ENCODE measurements at places on chromosomes 4 and X.

- DNase-seq = no peak
Observed at GRCh38 chr4:86506591-86506990, 87.5 kb upstream of the PTPN13 start.

GRCh38 chr4:147194604-147195003 lies 248.9 kb upstream of the TTC29 start:
- DNase-seq = no peak

- DNase-seq = no peak
Observed at GRCh38 chr4:71863457-71863856, 79.6 kb upstream of the GC start.

DNA sequence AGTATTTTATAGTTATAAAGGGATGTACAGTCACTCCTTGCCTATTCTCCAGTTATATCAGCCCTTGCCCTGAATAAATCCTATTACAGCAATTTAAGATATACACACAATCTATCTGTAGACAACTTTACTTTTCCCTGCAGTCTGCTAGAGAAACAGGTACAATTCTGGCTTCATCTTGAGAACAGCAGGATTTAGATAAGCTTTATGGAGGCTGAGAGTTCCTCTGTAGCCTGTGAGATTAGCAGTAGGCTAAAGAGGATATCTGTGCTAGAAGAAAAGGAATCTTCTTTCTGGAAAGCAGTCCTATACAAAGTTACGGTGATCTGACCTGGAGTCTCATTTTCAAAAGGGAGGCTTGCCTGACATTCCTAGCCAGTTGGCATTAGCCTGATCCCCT lies 290.3 kb downstream of the GALNTL6 start:
- DNase-seq = no peak

DNA sequence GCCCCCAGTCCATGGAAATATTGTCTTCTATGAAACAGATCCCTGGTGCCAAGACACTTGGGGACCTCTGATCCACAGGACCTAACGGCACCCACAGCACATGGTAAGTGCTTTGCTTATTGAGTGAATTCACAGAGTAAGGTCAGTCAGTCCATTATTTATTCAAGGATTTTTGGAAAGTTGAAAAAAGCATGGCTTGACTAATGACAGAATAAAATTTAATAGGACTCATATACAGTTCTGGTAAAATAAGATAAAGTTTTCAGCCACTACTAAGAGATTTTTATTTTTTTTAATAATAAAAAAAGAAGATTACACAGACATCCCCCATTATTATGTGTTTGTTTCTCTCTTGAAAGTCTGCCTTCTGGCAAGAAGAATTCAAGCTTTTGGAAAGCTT lies 490.6 kb upstream of the HS3ST1 start:
- no peak for DNase-seq

- DNase-seq = no peak
Observed at GRCh38 chr4:113908829-113909228, 70.6 kb downstream of the ARSJ start.

- DNase-seq = no peak
Observed at GRCh38 chr4:173270312-173271027, 63.7 kb downstream of the HMGB2 start.

DNA sequence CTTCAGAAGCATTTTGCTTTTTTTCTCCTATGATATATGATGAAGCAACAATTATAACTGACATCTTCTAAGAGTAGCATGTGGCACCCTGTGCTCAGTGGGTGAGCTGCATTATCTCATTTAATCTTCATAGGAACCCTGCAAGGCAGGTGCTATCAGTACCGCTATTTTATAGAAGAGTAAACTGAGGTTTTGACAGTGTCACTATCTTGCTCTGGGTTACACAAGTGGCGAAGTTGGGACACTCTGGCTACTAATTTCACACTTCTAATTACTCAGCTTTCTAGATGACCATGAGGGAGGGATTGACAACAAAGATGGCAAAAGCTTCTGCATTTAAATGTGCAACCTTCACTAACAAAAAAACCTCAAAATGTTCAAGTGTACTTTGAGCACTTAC lies 76.9 kb upstream of the CAMK2D start:
- DNase-seq = no peak

GRCh38 chrX:53262189-53262917 lies 19.0 kb downstream of the IQSEC2 start:
- no peak for DNase-seq

DNA sequence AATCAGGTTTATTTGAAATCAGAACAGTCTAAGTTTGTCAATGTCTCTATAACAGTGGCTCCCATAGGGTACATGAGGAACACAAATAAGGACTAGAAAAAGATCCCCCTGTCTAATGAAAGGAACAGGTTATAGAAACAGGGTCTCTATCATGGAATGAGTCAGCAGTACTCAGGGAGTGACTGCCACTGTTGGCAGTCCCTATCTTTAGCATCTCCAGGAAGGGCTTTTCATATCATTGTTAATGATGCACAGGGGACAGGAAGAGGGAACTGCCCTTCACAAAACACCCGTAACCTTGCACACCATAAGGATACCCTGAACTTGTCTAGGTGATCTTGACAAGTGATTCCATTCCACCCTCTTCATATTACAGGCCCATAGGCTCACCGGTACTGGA lies 38.5 kb upstream of the SMIM10L2A start:
- no peak for DNase-seq

DNA sequence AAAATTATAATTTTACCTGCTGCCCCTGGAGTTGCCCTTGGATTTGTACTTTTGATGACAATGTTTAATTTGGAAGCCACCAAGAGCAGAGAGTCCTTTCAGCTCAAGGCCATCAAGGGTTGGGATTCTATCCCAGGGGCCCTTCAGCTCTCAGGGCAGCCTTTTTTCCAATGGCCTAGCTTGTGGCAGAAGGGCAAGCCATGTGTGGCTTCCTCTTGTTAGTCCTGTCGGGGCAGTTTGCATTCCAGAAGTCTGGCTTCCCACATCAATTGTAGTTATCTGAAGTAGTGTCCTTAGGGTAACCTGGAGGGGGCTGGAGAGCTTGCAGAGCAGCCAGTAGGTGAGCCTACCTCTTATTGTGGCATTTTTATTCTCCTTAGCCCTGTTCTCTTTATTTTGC lies 569.4 kb downstream of the TRAM1L1 start:
- DNase-seq = no peak

DNA sequence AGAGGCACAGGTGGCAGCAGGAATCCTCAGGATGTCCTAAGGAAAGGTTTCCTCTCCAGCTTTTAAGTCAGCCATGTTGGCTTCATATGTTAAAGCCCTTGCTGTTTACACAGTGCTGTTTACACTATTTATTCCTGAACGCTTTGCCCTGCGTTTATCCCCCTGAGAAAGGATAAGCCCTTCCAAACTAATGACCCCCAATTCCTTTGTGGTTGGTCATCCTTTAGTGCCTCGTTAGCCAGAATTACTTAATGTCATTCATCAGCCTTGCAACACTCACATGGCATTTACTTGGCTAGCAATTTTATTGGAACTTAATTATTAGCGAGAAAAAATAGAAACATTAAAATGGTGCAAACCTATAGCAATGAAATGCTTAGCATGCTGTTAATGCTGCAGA lies 23.8 kb downstream of the VCX2 start:
- no peak for DNase-seq

- peak; percentile 29 for DNase-seq
Observed at GRCh38 chrX:153539171-153539978, 21.9 kb downstream of the ATP2B3 start.

DNA sequence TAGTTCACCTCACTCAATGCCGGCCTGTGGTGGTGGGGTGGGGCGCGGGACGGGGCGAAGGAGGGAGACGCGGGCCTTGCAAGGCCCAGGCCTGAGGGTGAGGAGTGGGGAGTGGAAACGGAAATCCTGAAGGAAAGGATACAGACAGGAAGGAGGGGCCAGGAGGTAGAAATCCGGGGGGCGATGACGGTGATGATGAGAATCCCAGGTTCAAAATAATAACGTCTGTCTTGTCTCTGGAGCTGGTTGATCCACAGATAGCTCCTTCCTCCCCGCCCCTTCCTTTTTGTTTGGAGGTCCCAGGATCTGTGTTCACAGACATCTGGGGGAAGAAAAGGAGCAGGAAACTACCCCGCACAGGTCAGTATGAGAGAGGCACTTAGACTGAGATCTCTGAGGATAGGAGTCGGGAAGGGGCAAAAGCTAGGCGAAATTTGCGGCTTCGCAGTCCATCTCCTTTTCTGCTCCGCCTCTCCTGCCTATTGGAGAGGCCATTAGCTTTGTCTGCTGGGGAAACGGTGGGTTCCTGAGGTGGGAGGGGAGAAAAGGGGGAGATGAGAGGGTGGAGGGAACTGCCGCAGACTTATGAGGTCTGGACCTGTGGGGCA lies 746 bp downstream of the TCEAL7 start:
- DNase-seq = no peak

DNA sequence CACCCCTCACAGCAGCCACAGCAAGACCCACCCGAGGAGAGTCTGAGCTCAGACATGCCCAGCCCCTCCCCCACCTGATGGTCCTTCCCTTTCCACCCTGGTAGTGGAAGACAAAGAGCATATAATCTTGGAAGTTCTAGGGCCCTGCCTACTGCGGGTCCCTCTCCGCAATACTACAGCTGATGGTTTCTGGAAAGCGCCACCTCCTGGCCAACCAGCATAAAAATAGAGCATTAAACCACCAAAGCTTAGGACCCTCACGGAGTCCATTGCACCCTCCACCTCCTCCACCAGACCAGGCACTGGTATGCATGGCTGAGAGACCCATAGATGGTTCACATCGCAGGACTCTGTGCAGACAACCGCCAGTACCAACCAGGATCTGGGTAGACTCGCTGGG lies 78.2 kb downstream of the SH3BGRL start:
- no peak for DNase-seq

DNA sequence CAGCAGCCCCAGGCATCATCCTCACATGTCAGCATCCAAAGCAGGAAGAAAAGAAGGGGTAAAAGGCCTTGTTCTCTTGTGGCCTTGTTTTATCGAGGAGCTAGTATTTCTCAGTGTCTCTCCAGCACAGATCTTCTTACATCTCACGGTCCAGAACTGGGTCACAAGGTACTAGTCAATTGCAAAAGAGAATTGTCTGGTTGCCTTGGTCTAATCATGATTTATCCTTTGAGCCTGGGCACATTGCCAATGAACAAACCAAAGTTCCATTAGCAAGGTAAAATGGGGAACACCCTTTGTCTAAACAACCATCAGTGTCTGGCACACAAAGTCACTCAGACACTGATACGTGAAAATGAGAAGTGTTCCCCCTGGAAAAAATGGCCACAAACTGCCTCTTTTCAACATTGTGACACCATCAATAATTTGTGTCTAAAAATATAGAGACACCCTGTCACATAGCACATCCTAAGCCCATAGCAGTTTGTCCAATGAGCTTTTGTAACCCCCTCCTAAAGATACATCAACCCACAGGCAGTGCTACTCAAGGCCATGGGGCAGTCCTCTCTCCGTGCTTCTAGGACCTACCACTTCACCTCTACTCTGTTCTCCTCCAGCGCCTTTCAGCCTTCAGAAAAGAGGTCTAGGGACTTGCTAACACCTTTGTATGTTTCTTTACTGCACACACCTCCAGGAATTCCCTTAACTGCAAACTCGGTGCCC lies 534.4 kb downstream of the MID1IP1 start:
- no peak for DNase-seq

DNA sequence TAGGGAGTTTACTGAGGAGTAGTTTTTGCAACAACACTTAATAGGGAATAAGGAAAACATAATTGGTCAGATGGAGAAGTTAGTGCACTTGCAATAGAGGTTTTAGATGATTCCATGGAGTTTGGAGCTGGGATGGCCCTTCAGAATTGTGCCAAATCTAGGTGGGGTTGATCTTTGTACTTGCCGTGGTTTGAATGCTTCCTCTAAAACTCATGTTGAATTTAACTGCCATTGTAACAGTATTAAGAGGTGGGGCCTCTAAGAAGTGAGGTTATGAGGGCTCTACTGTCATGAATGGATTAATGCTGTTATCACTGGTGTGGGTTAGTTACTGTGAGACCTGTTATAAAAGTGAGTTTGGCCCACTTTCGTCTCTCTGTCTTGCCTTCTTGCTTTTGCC lies 94.4 kb upstream of the BOD1L1 start:
- DNase-seq = no peak

GRCh38 chr4:69576251-69576877 lies 63.1 kb downstream of the UGT2A2 start:
- DNase-seq = no peak

GRCh38 chr4:7675612-7676320 lies 241.0 kb upstream of the PSAPL1 start:
- DNase-seq = no peak

- DNase-seq = no peak
Observed at GRCh38 chr4:110878956-110879355, 256.1 kb upstream of the PITX2 start.

- DNase-seq = no peak
Observed at GRCh38 chr4:121164291-121164690, at the start of gene TNIP3. Gene TNIP3 (minus strand): TSS chr4:121164321. CDS start chr4:121164125, 196 bp downstream.

DNA sequence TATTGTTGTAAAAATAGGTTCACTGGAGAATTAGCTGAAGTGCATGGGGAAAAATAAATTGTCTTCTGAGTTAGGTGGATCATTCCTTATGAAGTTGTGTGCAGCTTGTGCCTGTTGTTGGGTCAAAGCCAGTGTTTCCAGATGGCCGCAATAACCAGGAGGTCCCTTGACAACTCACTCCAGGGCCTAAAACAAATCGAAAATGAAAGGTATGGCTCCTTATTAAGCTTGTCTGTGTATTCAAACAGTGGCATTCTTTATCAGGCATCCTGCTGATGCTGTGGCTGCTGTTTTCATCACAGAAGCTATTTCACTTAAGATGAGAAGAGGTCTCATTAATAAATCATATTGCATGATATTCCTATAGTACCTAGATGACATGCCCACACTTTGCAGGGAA lies 80.2 kb downstream of the GRIA2 start:
- no peak for DNase-seq

- DNase-seq = no peak
Observed at GRCh38 chrX:41785685-41786084, 61.7 kb downstream of the GPR82 start.

GRCh38 chr4:102168580-102168979 lies 176.7 kb downstream of the SLC39A8 start:
- no peak for DNase-seq

- no peak for DNase-seq
Observed at GRCh38 chr4:124105212-124105611, 607.3 kb downstream of the ANKRD50 start.
